Stimulated activated CD4-positive, alpha-beta T cell treated with anti-CD3 and anti-CD28 coated beads, Interleukin-4, amount 100 ng/mL, for 48 hours (primary cell): ENCODE measurements at places on chromosomes 1 and 21.

DNA sequence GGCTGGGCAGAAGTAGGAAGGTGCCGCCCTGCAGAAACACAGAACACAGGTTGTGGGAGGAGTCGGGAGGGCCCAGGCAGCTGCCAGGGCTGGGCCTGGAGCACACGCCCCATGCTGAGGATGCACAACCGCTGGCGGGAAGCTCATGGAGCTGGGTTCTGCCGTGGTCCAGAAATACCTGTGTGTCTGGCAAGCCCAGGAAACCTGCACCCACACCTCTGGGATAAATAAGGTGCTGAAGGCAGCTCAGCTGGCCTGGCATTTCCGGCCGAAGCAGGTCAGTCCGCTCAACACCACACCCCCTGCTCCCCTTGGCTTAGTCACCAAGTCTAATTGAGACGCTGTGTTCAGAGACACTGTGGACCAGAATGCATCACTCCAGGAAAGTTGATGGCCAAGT, 32.1 kb downstream of the CTNNBIP1 start:
- no peak for DNase-seq

DNA sequence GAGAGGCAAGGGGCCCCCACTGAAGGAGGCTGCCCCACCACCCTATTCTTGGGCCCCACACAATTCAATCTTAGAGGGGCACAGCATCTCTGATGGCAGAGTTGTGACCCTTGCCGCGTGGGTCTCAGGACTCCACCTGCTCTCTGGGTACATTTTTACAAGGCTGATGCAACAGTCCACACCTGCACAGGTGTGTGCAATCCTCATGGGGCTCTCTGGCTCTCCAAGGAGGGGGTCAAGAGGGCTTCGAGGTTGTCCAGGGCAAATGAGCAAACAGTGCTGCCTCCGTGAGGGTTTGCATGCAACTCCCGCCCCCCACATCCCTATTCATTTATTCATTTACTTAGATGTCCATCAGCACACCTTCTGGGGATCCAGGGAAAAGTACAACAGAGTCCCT, 81.6 kb upstream of the IFFO2 start:
- no peak for DNase-seq

GRCh38 chr21:16072737-16073136, 343.0 kb downstream of the USP25 start:
- no peak for DNase-seq

- no peak for DNase-seq
These were observed 111.0 kb downstream of the NTNG1 start for GRCh38 chr1:107251839-107252238.

DNA sequence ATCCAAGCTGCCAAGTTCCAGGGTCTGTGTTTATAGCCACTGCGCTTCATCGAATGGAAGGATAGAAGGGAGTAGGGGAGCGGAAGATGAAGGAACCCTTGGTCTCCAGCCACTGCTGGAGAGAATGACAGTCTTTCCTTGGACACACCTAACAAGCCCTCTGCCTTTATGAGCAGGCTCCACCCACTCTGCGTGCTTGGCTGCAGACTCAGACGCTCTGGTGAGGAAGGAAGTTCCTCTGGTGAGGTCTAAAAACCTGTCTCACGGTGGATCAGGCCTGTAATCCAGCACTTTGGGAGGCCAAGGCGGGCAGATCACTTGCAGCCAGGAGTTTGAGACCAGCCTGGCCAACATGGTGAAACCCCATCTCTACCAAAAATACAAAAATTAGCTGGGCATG, 55.4 kb downstream of the MATN1 start:
- no peak for DNase-seq

DNA sequence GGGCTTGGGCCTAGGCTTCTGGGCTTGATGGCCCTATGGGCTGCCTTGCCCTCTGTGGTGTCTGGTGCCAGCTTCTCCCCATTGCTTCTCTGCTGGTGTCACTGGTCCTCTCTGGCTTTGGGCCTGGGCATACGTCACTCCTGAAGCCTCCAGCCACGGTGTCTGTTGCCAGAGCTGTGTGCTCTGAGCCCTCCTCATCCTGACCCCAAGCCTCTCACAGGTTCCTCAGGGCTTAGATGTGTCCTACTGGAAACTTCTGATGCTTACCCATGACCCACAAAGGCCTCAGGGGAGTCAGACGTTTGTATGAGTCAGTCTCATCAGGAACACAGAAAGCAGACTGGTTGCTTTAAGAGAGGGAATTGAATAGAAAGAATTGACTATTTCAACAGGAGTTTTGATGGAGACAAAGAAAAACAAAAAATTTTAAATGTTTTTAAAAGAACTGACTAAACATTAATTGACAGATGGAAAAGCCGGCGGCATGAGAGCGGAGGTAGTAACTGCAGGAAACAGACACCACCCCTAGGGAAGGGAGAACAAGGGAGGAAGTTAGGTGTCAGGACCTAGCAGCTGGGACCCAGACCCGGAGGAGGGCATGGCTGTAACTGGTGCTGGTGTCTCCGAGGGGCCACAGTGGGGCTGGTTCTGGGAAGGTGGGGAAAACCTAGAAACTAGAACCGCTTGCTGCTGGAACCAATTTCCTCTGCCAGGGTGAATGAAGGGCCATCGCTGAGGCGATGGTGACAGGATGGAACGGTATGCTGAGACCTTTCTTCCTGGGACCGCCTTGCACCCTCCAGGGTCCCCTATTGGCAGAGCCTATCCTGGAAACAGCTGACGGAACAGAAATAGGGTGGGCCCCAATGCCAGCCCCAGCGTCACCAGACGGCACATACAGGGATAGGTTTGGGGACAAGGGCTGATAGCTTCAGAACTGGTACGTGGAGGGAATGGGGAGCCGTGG, 40.0 kb upstream of the CITED4 start:
- DNase-seq, result no peak

DNA sequence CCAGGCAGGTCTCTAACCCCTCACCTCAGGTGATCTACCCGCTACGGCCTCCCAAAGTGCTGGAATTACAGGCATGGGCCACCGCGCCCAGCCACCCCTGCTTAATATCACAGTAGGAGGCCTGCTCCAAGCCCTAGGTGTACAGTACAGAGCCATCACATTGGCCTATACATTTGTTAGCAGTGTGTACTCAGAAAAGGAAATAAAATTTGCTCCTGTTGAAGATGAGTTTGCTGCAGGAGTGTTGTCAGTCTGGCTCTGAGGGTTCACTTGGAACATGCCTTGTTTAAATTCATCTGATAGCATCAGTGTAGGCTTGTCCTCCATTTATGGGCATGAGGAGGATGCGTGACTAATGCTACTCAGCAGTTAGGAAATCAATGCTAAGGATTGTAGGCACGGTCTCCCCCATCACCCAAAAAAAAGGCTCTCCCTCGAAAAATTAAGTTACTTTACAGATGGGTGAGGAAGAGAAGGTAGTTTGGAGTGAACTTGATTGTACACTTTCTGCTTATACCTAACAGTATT, 4.6 kb upstream of the ENAH start:
- no peak for DNase-seq

- DNase-seq, result no peak
These were observed 4.2 kb downstream of the GCLM start for GRCh38 chr1:93905051-93905450.
